Stimulated activated CD8-positive, alpha-beta memory T cell treated with anti-CD3 and anti-CD28 coated beads, Interleukin-4, amount 100 ng/mL, for 4 hours (primary cell): ENCODE measurements at places on chromosomes 13 and 19.
A peak's percentile ranks its signal among the peaks of the same experiment; 100 is the strongest.

GRCh38 chr19:17703824-17704463, 15.3 kb upstream of the MAP1S start:
- peak; percentile 65 for DNase-seq

DNA sequence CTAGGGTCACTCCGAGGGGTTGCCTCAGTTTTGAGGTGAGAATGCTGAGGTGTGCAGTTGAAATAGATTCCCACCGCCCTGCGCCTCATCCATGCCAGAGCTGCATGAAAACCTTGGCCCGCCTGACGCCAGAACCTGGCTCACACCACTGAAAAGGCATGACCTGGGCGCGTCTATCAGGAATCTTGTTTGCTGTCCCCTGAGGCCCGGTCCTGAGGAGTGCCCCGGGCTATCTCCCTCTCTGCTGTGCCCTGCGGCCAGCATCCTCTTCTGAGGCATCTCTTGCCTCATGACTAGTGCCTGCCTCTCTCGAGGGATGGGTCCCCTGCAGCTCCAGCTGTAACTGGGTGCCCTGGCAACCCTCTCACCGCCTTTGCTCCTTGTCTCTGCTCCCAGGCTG, 28.1 kb downstream of the SMARCA4 start:
- DNase-seq: no peak

- no peak for DNase-seq
Observed at GRCh38 chr13:37295573-37295972, 190.1 kb upstream of the CSNK1A1L start.

DNA sequence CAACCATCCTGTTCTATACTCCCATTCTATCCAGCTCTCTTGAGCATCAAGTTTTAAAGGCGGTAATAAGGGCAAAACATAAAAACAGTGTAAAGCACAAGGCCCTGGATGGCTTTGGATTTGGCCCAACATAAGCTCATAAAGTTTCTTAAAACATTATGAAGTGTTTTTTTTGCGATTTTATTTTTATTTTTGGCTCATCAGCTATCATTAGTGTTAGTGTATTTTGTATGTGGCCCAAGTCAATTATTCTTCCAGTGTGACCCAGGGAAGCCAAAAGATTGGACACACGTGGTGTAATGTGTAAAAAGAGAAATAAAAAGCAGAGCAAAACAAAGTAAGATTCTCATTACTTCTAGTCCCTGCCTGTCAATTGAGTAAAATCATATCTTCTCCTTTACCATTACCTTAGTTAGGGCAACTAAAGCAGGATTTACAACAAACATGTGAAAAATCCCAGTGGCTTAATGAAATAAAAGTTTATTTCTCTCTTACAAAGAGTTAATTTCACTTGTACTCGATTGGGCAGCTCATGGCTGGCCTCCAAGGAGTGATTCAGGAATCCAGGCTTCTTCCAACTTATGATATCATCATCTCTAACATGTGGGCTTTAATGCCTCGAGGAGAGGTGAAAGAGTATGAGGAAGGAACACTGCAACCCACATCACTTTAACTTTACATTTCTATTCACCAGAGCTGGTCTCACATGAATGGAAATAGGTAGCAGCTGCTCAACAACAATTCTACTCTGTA, 725.2 kb upstream of the SLITRK1 start:
- DNase-seq: no peak

- no peak for DNase-seq
Observed at GRCh38 chr19:33795370-33796163, 1.1 kb upstream of the KCTD15 start.

DNA sequence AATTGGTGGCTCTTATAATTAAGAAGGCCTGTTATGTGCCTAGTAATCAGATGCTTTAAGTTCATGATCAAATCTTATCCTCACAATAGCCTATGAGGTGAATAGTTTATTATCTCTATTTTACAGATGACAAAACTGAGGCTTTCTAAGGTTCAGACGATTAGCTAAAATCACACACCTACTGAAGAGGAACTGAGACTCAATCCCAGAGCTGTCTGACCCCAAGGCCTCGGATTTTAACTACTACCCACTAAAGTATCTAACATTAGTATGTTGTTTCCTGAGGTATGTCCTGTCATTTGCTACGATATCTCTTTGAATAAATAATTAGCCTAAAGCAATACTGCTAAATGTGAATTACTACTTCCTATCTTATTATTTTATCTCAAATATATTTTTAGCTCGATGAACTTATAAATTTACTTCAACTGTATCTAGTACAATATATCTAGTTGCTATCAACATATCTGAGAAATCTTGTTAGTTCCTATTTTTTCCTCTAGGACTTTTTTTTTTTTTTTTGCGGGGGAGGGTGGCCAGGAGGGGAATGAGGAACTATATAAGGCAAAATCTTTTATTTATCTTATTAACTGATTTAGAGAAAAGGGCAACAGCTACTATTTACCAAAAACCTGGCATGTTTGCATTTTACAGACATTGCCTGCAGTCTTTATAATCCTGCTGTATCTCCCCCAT, 118.5 kb downstream of the ABCC4 start:
- no peak for DNase-seq

DNA sequence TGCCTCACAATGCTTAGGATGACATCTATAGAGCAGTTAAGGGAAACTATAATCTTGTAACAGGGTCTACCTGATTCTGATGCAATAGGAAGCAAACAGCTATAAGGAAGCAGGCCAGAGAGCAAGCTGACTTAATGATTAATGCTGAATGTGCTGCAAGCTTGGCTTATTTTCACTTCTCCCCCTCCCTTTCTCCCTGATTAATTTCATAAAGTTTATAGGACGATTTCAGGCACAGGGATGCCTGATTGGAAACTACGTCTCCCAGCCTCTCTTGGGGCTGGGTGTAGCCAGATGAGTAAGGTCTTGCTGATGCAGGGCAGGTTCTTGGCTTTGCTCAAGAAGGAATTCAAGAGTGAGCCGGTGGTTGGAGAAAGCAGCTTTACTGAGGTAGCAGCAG, 82.8 kb upstream of the MRI1 start:
- no peak for DNase-seq

DNA sequence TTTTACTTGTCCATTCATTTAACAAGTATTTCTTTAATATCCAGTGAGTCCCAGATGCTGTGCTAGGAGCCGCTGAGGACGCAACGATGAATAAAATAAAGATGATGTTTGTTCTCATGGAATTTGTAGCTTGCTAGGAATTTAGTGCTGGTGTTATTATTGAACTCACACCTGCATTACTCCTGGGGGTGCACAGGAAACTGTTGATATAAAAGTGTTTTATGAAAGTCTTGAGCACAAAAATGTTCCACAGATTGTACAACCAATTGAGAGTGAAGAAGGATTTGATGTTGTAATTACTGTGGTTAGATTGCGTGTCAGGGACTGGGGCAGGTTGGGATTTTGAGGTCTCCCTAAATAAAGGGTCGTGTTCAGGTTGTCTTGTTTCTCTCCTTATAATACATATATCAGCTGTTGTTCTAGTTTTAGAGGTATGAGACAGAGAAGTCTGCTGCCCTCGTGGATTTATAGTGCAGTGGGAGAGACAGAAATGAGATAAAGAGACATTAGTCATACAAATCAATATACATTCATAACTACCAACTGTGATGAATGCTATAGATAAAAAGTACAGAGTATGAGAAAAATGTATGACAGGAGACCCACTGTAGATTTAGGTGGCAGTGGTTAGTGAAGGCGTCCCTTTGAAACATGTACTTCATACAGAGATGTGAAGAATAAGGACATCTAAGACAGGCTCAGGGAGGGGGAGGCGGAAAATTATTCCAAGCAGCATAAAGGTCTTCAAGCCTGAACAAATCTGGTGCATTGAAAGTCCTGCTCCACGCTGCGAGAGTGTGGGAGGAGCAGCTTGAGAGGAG, 11.3 kb downstream of the CACNG6 start:
- DNase-seq: no peak

DNA sequence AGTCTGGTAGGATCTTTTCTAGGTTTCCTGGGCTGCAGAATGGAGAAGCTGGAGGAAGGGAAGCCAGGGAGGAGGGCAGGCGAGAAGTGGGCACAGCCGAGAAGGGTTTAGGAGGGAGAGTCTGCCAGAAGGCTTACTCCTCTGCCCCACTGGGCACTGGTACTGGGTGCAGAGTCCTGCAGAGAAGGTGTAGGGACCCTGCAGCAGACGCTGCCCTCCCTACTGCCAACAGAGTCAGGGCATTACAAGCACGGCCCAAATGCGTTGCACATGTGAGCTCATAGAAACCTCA, 726 bp upstream of the PEPD start:
- DNase-seq: no peak

DNA sequence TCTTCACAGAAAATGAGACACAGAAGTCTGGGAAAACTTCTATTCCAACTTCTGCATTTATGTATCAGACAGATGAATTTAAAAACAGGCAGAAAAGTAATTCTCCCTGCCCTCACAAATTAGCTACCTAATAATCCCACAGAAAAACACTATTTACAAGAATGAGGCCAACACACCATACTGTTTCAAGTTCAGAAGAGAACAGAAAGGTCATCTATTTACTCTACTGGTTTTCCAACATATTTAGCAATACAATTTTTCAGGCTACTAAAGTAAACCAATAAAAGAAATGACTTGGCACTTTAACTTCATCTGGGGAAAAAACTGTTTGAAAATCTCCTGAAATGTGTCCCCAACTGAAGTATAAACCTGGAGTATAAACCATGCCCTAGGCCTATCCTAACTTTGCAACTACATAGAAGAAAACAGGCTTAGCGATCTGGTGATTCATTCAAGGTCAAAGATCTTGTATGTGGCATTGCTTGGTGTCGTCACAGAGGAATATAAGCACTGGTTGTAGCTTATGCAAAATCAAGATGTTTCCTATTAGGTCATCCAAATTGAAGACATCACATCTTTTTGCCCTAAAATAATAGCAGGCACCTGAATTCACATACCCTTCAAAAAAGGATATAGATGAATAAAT, 20.1 kb upstream of the EBPL start:
- DNase-seq: no peak

- no peak for DNase-seq
Observed at GRCh38 chr19:4910594-4911281, 1.4 kb downstream of the UHRF1 start.

DNA sequence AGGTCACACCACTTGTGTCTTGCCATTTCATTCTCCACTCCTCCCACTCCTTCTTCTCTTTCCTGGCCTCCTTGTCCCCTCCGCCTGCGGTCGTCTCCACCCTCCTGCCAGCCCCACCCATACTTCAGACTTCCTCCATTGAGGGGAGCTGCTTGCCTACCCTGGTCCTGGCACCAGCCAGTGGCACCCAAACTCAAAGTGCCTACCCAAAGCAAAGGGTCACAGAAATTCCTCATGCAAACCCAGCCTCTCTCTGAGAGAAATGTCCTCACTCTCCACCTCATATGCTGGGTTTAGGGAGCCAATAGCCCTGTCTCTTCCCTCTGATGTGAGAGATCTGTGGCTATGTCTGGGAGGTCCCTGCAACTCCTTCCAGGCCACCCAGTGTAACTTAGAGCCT, 109.6 kb downstream of the TEX26 start:
- DNase-seq: no peak

DNA sequence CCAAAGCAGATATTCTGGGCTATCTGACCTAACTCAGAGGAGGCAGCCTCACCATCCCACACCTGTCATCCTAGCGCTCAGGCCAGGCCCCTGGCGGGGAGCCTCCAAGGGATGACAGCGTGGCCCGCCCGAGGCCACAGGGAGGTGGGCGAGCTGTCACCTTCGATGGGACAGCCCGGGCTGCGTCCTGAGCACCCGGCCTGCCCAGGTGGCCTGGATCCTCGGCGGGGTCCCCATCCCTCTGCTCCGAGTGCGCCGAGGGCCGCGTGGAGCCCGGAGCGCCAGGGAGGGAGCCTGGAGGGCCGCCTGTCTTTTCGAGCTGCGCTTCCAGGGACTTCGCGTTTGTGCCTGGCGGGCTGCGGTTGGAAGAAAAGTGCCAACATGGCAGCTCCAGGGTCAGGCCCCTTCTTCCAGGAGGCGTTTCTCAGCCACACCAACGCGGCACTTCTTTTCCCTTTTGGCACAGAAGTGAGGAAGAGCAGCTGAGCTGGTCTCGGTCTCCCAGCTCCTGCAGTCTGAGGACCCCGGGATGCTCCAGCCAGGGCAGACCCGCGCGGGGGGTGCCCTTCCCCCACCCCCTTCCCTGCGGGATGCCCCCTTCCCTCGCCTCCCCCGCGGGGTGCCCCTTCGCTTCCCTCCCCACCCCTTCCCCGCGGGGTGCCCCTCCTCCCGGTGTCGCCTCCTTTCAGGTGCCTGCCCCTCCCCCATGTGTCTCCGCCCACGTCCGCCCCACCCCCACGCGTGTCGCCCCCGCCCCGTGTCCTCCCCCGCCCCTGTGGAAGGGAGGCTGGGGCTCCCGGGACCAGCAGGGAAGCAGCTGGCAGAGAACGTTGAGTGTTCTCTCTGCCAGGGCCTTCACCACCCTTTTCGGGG, 42.3 kb downstream of the GJA3 start:
- DNase-seq: no peak

GRCh38 chr13:80586356-80586755, 245.4 kb upstream of the SPRY2 start:
- no peak for DNase-seq

DNA sequence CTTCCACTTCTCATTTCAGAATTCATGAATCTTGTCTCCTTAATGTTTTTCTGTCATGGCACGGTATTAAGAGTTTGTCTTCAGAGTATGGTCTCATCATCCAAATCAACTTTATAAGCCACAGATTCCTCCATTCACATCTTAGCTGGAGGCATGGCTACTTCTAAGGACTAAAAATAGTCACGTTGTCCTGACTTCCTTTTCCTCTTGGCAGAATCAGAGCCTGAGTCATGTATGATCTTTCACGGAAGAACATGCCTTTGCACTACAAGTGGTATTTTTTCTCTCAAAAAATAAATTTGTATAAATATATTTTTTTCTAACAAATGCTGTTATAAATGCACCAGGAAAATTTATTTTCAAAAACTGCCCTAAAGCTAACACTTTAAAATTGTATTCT, 71.4 kb downstream of the ALOX5AP start:
- no peak for DNase-seq

GRCh38 chr13:32224916-32225315, 90.2 kb downstream of the ZAR1L start:
- DNase-seq: no peak

DNA sequence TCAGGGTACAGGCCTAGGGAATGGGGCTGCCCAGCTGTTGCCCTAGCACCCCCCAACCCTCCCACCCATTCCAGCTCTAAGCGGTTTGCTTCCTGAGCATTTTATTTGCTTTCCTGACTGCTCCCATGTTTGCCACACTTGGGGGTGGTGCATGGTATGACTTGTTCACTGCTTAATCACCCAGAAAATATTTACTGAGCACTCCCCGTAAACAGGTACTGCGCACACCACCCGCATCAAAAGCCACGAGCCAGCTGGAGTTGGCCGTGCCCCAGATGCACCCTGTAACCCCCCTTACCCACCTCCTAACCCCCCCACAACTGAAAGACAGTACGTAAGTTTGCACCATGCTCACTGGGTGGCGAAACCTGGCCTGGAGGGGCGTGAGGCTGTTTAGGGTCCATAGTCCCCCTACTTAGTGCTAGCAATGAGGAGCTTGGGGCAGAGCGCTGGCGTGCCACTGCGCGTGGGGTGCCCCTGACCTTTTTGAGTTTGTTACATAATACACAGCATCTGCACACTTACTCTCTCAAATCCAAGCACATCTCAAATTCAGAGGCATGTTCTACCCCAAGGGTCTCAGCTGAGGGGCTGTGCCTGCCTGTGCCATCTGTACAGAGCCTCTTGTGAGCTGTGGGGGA, 29.8 kb downstream of the DPF1 start:
- no peak for DNase-seq
